ENCODE measurements at places on chromosomes 4 and X.

DNA sequence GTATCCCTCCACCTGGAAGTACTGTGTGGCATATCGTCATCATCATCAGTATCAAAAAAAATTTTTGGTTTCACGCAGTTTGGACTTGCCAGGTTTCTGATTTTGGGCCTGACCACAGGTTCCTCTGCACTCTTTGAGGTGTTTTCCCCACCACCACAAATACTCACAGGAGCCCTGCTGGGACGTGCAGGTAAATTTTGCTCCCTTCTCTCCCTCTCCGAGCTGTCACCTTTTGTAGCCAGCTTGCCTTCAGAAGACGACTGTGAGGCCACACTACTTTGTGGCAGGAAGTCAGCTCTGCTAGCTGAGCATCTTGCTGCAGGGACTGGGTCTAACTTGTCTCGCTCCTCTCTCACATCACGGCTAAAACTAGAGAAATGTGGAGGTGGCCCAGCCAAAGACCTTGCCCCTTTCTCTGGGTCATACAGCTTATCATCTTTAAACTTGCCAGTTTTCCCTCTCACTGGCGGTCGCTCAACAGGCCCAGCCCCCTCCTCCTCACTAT is 2.8 kb downstream of the PJA1 start:
- no peak overlapping the region for H3K4me3 ChIP-seq
- no peak for DNase-seq
- no peaks in the 10 kb centered on the region for H3K36me3 ChIP-seq
- no peaks in the 10 kb centered on the region for H3K27me3 ChIP-seq
- no peak overlapping the region for H3K27ac ChIP-seq

DNA sequence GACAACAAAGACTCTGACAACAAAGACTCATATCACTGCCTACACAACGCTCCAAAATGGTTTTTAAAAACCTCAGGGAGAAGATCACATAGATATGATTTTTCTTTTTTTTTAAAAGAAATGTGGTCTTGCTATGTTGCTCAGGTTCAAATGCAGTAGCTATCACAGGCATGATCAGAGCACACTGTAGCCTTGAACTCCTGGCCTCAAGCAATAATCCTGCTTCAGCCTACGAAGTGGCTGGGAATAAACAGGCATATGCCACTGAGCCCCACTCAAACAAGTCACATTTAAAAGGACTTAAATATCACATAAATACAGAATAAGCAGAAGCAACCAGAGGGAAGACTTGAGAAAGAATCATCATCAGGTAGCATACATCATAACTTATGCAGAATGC is 14.7 kb downstream of the DHX15 start:
- peaks cover 95% of the 10 kb centered on the region for H3K36me3 ChIP-seq
- H3K4me1 ChIP-seq: no peaks in the 10 kb centered on the region
- no peak for DNase-seq
- H3K27ac ChIP-seq: no peak overlapping the region
- no peaks in the 10 kb centered on the region for H3K27me3 ChIP-seq

DNA sequence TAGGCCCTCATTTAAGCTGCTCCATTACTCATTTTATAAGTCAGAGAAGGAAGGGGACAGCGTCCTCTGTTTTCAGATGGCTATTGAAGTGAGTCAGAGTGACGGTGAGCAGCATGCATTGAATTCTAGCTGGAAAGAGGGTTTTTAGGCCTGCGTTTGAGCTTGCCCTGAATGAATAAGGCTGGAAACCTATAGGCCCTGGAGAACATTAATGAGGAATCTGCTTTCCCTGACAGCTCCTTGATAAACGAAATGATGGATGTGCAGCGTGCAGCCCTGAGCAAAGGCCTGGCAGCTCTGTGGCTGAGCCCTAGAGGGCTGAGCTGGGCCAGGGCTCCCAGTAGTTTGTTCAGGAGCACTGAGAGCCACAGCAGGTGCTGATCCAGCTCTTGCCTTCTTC is 33.4 kb downstream of the TBL1X start:
- no peak overlapping the region for H3K27ac ChIP-seq
- DNase-seq: no peak
- H3K36me3 ChIP-seq: no peaks in the 10 kb centered on the region
- no peaks in the 10 kb centered on the region for H3K4me1 ChIP-seq
- no peaks in the 10 kb centered on the region for H3K27me3 ChIP-seq

DNA sequence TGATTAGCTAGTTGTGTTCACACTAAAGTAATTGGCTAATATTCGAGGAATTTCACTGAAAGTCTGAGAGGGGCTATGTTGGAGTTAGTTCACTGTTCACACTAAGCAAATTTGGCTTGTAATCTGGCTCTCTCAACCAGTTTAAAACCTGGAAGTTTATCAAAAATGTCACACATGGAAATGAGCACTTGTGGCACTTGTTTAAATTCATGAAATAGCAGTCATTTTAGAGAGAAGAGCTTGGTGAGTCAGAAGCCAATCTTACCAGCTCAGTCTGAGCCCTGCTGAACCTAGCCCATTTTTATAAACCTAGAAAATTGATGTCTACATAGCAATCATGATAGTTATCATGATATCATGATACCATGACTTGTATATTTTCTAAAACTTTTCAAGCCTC is 90.7 kb upstream of the JADE1 start:
- H3K27me3 ChIP-seq: no peaks in the 10 kb centered on the region
- H3K36me3 ChIP-seq: no peaks in the 10 kb centered on the region
- DNase-seq: no peak
- H3K4me1 ChIP-seq: no peaks in the 10 kb centered on the region
- no peak overlapping the region for H3K27ac ChIP-seq

All from RWPE2 (cell line).